ENCODE measurements at places on chromosomes 6 and 20.

GRCh38 chr6:16739329-16739801 is 21.9 kb downstream of the ATXN1 start:
- no peak for DNase-seq

DNA sequence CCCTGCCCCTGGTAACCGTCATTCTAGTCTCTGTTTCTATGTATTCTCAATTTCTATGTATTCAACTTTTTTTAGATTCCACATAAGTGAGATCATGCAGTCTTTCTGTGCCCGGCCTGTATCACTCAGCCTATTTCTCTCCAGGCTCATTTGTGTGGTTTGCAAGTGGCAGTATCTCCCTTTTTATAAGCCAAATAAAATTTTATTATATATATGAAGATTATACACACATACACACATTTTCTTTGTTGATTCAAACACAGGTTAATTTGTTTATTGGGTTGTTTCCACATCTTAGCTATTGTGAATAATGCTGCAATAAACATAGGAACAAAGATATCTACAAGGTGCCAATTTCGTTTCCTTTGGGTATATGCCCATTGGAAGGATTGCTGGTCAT is 571.7 kb downstream of the DHX35 start:
- no peak for DNase-seq

GRCh38 chr20:13870170-13870748 is 85.4 kb downstream of the NDUFAF5 start:
- DNase-seq, result no peak

DNA sequence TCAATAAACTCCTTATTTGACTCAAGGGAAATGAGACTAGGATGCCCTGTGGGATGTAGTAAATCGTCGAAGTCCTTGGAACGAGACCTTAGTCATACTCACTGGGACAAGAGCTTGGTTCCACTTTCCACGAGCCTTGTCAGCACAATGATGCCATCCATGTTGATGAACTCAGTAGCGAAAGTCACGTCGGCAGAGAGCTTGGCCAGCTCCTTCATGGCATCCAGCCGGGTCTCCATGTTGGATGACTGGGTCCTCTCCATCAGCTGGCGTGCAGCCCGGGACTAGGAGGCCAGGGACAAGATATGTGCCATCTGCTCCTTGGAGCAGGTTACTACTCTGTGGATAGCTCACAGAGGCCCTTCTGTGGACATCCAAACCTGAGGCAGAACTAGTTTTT is 17.5 kb downstream of the ELMO2 start:
- no peak for DNase-seq

- DNase-seq, result no peak
These were observed 14.9 kb downstream of the NT5E start for GRCh38 chr6:85464722-85465150.

- no peak for DNase-seq
These were observed 22.1 kb downstream of the BACH2 start for GRCh38 chr6:90274451-90275030.

DNA sequence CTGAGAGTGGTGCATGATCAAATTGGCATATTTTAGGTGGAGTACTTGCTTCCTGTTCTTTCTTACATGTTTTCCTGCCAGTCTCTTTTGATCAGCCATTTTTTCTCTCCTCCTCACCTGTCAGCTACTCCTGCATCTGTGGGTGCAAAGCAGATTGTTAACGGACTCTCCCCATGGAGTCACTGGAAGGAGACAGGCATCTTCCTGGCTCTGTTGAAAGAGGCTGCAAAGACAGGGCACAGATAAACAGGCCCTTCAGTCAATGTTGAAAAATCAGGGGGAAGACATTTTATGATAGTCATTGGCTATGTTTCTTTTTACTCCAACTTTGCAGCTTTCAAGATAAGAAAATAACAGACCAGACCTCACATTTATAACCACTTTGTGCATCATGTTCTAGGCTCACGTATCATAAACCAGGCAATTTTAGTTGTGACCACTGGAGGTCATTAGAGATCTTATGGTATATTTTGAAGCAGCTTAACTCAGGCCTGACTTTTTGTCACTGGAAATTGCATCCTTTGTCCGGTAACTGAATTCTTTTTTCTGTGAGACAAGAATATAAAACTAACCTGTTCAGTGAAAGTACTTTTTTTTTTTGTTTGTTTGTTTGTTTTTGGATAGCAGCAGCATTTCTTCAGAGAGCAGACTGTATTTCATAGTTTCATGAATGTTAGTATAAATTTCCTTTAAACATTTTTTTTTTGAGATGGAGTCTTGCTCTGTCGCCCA is 20.1 kb downstream of the ECT2L start:
- no peak for DNase-seq

DNA sequence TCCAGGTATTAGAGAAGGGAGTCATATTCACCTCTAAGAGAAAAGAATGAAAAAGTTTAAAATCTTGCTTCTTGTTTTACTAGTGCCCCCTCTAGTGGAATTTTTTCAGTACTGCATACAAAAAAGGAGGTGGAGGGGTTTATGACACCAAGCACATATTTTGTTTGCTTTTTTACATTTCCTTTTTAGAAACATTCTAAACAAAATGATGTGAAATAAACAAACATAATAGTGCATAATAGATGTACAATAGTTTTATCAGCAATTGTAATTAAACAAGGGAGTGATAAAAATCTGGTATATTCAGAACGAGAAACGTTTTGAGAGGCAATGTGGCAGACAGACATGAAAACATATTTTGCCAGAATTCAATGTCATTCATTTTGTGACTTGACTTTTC is 111.0 kb upstream of the TFAP2D start:
- no peak for DNase-seq

DNA sequence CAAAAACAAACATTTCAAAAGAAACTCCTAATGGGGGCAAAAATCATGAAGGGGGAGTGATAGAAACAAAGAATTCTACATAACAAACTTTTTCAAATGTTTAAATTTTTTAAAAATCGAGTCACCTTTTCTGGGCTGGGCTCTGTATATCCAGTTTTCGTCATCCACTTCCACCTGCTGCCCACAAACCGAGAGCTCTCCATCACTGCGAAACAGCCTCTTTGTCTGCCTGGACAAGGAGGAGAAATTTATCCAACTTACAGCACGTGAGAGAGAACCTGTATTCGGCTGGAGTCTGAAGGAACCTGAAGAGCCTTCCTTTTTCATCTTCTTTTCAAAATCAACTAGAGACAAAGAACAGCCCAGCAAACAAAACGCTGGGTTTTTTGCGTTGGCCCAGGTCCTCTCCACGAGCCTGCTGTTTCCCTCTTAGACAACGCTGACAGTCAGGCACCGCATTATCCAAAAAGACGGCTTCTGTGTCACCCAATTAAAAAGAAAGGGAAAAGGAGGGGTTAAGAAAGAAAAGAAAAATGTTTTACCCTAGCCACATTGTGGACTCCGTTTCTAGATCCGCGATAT is 72.4 kb upstream of the NHSL1 start:
- no peak for DNase-seq
